Adipocyte (in vitro differentiated cells): ENCODE measurements at places on chromosomes 6 and 20.
A peak's percentile ranks its signal among the peaks of the same experiment; 100 is the strongest.

GRCh38 chr6:44142835-44143234 is 15.5 kb downstream of the TMEM63B start:
- no peak for DNase-seq

- DNase-seq: peak; percentile 78
These were observed 67.3 kb downstream of the MDGA1 start for GRCh38 chr6:37630281-37630799.

GRCh38 chr6:82750556-82750955 is 315.1 kb downstream of the UBE3D start:
- peak; percentile 79 for DNase-seq

GRCh38 chr20:44496976-44497375 is 21.3 kb downstream of the TTPAL start:
- DNase-seq: peak; percentile 75

- no peak for DNase-seq
These were observed 42.5 kb upstream of the CD93 start for GRCh38 chr20:23128461-23129125.

GRCh38 chr6:167505782-167506181 is 180.9 kb downstream of the TTLL2 start:
- DNase-seq: no peak

DNA sequence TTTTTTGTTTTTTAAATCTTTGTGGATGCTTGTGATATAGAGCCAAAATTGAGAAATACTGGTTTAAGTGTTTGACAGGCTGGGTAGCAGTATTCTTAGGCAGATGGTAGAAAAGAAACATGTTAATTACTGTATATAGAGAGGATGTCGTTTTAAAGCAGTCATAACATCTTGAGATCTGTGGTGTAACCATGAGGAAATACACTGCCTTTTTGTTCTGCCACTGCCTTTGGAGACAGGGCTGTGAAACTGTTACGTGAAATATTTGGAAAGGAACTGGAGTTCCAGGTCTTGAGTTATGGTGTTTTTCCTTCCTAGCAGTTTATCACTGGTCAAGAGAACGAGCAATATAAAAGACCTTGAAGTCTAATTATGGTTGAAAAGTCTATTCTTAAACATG is 19.5 kb downstream of the STXBP5 start:
- no peak for DNase-seq

GRCh38 chr20:60467771-60468170 is 509.5 kb downstream of the CDH26 start:
- DNase-seq: no peak

DNA sequence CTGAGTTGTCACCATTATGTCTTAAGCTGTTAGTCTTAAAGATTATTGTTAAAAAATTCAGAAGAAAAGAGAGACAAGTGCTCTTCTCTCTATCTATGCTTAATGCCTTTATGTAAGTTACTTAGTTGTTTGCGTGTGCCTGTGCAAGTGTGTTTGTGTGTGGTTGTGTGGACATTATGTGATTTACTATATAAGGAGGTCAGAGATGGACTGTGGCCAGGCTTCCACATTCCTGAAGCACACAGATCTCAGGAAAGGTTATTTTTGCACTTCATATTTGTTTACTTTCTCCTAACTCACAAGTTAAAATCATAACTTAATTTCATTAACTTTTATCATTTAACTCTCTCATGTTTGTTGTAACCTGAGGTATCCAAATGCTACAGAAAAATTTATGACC is 14.5 kb downstream of the ENPP4 start:
- no peak for DNase-seq

DNA sequence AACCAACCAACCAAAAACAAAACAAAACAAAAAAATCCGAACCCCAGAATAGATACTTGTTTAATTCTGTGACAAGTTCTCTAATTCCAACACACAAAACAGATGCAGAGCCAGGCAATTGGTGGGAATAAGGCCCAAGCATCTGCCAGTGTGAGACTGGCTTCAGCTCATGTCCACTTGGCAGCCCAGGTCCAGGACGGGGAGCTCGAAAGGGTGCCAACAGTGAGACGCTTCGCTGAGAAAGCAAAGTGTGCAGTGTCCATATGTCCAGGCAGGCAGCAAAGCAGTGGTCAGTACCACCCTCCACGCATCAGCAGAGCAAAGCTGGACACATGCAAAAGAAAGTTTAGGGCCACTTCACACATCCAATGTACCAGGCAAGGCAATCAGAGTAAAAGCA is 102.9 kb downstream of the RALGAPA2 start:
- DNase-seq: no peak

GRCh38 chr20:14919501-14920081 is 582.2 kb upstream of the FLRT3 start:
- peak; percentile 93 for DNase-seq

- no peak for DNase-seq
These were observed 13.1 kb downstream of the JAG1 start for GRCh38 chr20:10660661-10661060.

DNA sequence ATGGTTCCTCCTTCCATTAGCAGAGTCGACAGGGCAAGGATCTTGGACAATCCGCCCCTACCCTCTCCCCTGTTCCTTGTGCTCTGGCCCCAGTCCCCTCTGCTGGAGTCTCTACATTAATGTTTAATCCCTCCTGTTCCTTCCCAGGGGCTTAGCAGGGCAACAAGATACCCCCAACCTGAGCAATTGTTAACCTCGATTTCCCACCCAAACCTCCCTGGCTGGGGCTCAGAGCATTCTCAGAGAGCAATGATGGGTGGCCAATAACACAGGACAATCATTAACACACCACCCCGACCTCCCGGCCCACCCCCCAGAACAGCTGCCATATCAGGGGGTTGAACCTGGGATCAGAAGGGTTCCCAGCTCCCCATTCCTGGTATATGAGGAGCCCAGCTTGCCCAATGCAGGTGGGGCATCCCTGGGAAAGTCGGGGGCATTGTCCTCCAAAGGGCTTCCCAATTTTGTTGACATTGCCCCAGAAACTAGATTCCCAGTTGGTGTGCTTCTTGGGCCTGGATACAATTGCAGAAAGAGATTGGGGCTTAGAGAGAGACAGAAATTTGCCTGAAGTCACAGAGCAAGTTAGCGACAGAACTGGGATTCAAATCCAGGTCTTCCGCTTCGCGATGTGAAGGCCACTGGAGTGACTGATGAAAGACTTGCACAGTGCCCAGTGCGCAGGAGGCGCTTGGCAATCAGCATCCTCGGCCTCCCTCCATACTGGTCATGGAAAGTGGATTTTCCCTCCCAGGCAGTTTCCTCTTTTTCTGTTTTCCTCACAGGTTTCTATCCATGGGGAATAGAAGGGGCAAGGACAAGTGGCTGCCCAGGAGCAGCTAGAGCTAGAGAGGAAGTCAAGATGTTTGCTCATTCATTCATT is 59.6 kb upstream of the TTPAL start:
- no peak for DNase-seq

DNA sequence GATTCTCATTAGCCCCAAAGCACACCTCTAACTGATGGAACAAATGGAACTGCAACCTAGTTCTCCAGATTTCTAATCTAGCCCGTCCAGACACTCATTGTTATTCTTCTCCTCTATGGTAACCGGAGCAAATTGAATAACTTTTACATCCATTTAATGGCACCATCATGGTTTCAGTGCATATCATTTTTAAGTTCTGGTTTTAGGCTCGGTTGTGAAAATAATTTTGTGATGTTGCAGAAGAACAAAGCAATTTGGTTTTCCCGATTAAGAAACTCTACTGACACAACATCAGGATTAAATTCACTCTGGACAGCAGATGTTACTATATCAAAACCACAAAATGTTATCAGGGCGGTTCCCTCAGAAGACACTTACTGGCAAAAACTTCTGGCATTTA is 42.5 kb upstream of the HBS1L start:
- DNase-seq: no peak

DNA sequence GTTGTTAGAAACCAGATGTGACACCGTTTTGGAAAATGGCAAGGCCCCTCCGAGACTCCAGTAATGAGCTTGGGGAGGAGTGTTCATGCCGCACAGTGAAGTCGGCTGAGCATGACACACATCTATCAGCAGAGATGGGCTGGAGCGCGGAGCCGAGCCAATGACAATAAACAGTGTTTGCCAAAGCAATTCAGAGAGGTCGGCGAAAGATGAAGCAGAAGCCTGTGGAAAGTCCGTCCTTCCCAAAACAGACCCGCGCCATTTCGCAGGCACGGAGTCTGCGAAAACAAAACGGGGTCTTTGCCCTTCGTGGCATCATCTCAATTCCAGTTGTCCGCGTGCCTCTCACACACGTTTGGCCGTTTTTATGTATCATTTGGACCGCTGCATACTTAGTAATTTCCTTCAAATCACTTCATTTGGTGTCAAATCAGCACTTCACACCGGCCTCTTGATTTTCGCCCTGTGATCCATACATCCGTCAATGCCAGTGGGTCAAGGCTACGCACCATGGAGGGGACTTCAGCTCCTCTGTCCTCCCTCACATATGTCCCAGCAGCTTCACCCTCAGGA is 71.3 kb downstream of the SULF2 start:
- DNase-seq: no peak

DNA sequence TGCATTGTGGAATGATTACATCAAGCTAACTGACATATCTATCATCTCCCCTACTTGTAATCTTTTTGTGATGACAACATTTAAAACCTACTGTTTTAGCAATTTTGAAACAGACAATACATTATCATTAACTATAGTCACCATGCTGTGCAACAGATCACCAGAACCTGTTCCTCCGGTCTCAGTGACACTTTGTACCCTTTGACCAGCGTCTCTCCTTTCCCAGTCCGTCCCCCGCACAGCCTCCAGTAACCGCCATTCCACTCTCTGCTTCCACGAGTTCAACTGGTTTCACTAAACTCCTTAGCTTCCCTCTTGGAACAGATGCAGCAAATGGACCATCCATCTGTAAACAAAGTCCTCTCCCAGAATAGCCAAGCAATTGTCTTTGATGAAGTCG is 21.8 kb downstream of the LRP11 start:
- DNase-seq: no peak

GRCh38 chr20:56663660-56664059 is 34.6 kb downstream of the TFAP2C start:
- no peak for DNase-seq

GRCh38 chr6:33746036-33746600 is 587 bp downstream of the IP6K3 start:
- peak; percentile 60 for DNase-seq

DNA sequence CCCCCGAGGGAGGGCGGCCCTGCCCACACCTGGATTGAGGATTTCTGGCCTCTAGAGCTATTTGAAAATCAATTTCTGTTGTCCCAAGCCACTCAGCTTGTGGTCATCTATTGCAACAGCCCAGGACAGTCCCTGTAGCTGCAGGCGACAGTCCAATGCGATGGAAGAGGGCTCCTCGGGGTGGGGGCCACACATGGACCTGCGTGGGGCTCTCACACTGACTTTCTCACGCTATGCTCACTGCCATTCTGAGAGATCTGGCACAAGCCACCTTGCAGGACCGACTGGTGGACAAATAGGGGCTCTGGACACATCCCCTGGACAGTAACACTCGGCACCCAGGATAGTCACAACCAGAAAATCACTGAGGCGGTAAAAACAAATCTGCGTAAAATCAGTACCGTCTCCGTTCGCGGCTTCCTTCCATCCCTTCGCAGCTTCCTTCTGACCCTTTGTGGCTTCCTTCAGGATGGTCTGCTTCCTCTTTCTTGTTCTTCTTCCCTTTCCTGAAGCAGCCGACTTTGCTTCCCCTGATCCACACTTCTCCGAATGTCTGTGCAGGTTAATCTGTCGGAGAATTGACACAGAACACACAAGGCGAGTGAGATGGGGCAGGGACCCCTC is 21.8 kb downstream of the CTCFL start:
- DNase-seq: no peak

- DNase-seq: no peak
These were observed 58.1 kb downstream of the RAB44 start for GRCh38 chr6:36755435-36756348.

DNA sequence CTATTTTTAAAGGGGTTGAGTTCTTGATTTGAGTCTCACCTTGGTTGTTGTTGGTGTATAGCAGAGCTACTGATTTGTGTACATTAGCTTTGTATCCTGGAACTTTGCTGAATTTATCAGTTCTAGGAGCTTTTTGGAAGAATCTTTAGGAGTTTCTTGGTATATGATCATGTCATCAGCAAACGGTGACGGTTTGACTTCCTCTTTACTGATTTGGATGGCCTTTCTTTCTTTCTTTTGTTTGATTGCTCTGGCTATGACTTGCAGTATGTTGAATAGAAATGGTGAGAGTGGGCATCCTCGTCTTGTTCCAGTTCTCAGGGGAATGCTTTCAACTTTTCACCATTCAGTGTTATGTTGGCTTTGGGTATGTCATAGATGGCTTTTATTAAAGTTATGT is 64.0 kb downstream of the CDYL start:
- DNase-seq: no peak

DNA sequence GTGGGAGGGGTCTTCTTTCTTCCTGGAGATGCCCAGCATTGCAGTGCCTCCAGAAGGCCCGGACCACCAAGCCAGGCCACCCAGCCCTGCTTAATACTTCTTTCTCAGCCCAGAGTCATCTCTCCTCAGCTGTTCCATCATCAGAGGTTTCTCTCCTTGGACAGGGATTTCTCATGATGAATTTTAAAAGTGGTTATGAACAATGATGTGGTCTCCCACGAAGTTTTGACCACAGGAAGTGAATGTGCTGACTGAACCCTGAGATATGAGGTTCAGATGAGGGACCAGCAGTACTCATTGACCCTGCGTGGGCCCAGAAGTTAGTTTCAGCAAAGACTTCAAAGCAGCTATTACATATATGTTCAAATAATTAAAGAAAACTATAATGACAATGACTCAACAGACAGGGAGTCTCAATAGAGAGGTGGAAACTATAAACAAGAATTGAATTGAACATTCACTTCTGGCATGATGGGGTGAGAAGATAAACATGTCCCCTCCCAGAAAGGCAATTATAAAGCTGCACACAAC is 114.5 kb upstream of the SLC22A16 start:
- DNase-seq: no peak

DNA sequence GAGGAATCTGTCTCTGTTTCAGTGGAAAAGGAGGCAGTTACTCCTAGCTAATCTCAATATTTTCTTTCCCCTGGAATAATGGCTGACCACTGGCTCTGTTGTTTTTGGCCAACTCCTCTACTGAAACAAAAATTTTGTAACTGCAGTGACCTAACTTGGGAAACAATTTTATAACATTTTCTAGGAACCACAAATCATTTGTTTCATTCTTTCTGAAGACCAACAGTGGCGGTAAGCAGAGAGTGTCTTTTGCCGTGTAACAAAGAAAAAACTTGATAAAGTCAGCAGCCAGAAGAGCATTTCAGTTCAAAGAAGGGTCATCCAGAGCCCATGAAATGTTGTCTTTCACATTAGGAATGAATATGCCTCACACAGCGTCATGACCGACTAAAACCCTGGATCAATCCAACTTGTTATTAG is 11.8 kb upstream of the BFSP1 start:
- peak; percentile 92 for DNase-seq

GRCh38 chr20:1994627-1995026 is 769 bp upstream of the PDYN start:
- no peak for DNase-seq

DNA sequence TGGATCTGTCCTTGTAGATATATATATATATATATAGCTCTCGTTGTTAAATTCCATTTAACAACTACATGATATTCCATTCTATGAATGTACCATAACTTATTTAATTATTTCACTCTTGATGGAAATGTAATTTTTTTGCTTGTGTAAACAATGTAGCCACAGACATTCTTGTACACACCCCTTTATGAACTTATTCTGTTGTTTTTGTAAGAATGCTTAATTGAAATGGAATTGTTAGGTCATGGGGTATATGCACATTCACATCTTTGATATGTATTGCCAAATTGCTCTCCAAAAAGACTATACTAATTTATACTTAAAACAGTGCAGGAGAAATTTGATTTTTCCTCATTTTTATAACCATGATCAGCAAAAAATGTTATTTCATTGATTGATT is 67.2 kb downstream of the MAP3K4 start:
- DNase-seq: peak; percentile 34
